ENCODE measurements at places on chromosomes 5 and 9.
A peak's percentile ranks its signal among the peaks of the same experiment; 100 is the strongest.

DNA sequence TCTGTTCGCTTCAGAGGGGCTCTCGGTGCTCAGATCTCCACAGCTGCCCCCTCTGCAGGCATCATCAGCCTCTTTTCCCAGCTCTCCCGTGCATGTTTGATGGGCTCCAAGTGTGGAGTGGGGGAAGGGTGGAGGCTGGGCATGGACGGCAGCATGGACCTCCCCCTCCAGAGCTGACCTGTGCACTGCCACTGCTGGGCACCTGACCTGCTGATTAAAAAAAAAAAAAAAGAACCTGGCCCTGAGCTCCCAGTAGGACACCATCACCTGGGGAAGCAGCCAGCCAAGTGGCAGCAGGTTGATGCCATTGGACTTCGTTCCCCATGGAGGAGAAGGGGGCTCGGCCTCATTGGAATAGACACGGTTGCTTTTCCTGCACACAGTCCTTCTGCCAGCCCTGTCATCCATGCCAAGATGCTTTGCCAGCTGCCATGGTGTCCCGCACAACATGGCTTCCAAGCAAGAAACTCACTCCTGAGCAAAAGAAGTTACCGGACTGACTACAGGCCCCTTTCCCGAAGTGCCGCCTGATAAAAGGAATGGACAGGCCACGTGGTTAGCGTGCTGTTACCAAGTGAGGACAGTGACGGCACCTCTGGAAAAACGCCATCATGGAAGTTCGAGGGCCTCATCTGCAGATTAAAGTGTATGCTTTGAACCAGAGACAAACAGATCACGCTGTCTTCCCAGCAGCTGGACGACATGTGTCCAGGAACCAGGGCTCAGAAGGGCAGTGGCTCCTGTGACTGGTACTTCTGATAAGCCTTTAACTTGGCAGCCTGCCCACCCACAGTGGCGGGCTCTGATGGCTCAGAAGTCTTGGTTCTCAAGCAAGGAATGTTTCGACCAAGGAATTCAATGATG lies 14.7 kb upstream of the BRD3OS start:
- DNase-seq: no peak

DNA sequence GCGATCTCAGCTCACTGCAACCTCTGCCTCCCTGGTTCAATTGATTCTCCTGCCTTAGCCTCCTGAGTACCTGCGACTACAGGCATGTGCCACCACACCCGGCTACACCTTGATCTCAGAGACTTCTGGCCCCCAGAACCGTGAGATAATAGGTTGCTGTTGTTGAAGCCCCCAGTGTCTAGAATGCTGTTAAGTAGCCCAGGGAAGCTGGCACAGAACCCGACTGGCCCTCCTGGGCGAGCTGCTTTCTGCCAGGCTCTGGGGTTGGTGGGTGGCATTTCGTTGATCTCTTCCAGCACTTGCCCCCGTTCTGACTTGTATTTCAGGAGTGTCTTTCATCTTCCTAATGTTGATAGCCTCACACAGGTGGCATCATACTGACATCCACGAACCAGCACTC lies 807.1 kb downstream of the CDH9 start:
- DNase-seq: no peak

DNA sequence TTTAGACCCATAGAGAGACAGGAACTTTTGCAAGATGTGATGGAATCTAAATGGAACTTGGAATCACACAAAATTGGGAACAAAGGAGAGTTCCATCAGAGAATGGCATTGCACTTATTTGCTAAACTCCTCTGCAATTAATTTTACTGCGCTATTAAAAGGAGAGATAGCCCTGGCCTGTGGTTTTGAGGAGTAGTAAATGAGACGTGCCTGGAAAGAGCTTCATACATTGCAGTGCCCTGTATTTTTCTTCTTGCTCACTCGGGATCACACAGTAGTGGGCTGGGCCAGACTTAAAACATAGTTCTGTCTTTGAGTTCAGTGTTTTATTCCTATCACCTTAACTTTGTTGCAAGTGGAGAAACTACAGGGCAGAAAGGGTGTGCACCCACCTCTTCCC lies 94.4 kb upstream of the SLC27A6 start:
- no peak for DNase-seq

GRCh38 chr9:136744773-136745172 lies 2.0 kb upstream of the LCN10 start:
- DNase-seq: no peak

- DNase-seq: no peak
Observed at GRCh38 chr9:73611032-73611431, 459.4 kb downstream of the ANXA1 start.

- DNase-seq: no peak
Observed at GRCh38 chr9:82108941-82109340, 120.4 kb downstream of the SPATA31D1 start.

GRCh38 chr5:96807075-96807654 lies 580 bp downstream of the ERAP1 start:
- DNase-seq: peak; percentile 14

DNA sequence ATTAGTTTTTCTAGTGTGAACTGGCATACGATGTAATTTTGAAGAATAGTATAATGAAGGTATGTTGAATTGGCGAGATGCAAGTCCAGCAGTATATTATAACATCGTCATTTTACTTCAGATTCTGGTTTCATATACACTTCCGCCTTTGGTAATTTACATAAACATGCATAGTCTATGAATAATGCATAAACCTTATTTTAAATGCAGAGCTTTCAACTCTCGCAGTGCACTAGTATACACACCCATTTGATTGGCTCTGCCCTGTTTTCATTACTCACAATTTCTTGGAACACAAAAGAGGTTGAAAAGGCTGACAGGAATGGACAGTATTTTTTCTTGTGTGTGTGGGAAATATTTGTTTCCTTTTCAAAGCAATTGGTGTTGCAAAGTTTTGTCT lies 128.9 kb upstream of the CCNH start:
- no peak for DNase-seq

DNA sequence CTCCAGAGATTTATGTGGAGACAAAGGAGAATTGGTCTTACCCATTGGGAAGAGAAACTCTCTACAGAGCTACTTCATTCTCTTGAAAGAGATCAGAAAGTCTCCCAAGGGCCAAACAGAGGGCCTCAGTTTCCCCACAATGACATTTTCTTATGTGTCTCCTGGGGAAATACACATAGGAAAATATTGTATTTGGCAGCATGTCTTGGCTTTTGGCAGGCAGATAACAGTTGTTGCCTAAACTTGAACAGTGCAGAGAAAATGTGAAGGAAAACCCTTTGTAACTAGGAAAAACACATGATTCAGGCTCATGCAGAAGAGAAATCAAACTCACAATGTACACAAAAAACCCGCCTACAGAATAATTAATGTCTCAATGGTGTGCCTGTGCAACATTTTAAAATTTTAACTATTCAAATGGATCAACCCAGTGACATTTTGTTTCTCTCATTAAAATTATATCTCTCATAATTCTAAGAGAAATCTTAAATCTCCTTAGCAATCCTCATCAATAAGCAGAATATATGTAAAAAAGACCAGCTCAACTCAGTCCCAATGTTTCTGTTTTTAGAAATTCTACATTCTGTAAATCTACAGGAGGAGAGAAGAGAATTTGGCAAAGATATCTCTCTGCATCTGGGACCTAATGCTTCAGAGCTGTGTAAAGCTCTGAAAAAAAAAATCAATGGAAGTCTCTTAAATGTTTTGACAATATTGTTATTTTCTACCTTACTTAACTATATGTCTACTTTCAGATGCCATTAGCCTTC lies 205.1 kb downstream of the ADAMTSL1 start:
- DNase-seq: no peak
